ENCODE measurements at places on chromosomes 6 and 20. TPM values are rescaled to one million over a fixed set of nuclear protein-coding genes. Genes with fewer than 3 reads are reported as not detected.
A peak's percentile ranks its signal among the peaks of the same experiment; 100 is the strongest.

DNA sequence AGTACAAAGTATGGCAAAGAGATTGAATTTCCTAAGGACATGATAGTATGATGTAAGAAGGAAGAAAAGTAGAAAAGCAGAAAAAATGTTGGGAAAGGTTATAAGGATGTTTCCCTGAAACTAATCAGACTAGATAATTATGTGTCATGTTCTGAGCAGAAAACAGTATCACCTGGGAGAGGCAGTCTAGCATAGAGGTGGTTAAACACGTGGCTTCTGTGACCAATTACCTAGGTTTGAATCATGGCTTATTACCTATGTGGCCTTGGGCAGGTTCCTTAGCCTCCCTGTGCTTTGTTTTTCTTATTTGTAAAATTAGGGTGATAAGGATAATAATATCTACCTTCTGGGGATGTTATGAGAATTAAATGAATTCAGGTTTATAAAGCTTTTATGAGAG lies 38.0 kb downstream of the SCGN start:
- no peaks in the 10 kb centered on the region for H3K4me1 ChIP-seq
- no peaks in the 10 kb centered on the region for H3K36me3 ChIP-seq

Gene SIM1
- not detected for total RNA-seq

- H3K27ac ChIP-seq: no peak overlapping the region
- no peaks in the 10 kb centered on the region for H3K27me3 ChIP-seq
- no peaks in the 10 kb centered on the region for H3K4me1 ChIP-seq
- no peaks in the 10 kb centered on the region for H3K36me3 ChIP-seq
- H3K4me3 ChIP-seq: no peak overlapping the region
- DNase-seq: no peak
Observed at GRCh38 chr6:168691774-168692173, 250.8 kb downstream of the SMOC2 start.

DNA sequence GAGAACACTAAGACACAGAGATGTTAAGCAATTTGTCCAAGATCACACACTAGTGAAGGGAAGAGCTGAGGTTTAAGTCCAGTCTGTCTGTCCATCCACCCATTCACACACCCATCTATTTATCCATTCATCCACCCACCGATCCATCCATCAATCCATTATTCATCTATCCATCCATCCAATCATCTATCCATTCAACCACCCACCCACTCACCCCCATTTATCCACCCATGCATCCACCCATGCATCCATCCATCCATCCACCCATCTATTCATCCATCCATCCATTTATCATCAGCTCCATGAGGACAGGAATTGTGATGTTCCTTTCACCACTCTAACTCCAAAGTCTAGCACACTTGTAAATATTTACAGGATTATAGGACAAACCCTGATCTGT lies 242.3 kb upstream of the PMEPA1 start:
- no peak overlapping the region for H3K4me3 ChIP-seq
- H3K27me3 ChIP-seq: no peaks in the 10 kb centered on the region
- no peak overlapping the region for H3K27ac ChIP-seq
- H3K36me3 ChIP-seq: no peaks in the 10 kb centered on the region
- H3K4me1 ChIP-seq: no peaks in the 10 kb centered on the region

DNA sequence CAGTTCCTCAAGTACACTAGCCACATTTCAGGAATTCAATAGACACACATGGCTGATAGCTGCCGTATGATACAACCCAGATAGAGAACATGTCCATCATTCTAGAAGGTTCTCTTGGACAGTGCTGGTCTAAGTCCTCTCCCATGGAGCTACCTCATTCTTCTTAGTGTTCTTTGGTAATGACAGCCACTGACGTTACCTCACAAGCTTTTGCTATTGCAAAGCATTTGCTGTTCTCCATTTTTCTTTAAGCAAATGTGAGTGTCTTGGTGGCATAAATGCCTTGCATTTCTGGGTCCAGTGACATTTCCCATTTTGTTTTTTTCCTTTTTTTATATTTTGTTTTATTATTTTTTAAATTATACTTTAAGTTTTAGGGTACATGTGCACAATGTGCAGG lies 8.3 kb upstream of the CEBPB start:
- no peaks in the 10 kb centered on the region for H3K4me1 ChIP-seq
- H3K27me3 ChIP-seq: no peaks in the 10 kb centered on the region
- no peak for DNase-seq
- no peaks in the 10 kb centered on the region for H3K36me3 ChIP-seq
- no peak overlapping the region for H3K27ac ChIP-seq

GRCh38 chr20:62193079-62194025 lies 10.5 kb downstream of the MTG2 start:
- no peaks in the 10 kb centered on the region for H3K27me3 ChIP-seq
- H3K4me1 ChIP-seq: no peaks in the 10 kb centered on the region
- no peak for DNase-seq

DNA sequence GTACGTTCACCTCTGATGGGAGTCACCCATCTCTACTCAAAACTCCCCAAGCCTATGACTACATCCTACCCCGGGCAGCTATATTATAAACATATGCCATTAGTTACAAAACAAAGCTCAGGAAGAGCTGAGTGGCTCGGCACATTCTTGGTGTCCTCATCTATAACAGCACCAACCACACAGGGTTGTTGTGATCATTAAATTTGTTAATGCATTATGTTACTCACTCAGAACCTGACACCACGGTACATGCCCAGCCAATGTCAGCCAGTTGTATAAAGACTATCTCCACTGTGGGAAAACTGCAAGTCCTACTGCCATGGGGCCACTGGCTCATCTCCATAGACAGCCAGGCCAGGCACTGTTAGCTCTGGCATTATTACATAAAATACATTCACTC lies 7.7 kb downstream of the CDK5RAP1 start:
- H3K4me1 ChIP-seq: no peaks in the 10 kb centered on the region
- H3K4me3 ChIP-seq: no peak overlapping the region
- H3K27me3 ChIP-seq: no peaks in the 10 kb centered on the region
- DNase-seq: no peak
- H3K36me3 ChIP-seq: no peaks in the 10 kb centered on the region

DNA sequence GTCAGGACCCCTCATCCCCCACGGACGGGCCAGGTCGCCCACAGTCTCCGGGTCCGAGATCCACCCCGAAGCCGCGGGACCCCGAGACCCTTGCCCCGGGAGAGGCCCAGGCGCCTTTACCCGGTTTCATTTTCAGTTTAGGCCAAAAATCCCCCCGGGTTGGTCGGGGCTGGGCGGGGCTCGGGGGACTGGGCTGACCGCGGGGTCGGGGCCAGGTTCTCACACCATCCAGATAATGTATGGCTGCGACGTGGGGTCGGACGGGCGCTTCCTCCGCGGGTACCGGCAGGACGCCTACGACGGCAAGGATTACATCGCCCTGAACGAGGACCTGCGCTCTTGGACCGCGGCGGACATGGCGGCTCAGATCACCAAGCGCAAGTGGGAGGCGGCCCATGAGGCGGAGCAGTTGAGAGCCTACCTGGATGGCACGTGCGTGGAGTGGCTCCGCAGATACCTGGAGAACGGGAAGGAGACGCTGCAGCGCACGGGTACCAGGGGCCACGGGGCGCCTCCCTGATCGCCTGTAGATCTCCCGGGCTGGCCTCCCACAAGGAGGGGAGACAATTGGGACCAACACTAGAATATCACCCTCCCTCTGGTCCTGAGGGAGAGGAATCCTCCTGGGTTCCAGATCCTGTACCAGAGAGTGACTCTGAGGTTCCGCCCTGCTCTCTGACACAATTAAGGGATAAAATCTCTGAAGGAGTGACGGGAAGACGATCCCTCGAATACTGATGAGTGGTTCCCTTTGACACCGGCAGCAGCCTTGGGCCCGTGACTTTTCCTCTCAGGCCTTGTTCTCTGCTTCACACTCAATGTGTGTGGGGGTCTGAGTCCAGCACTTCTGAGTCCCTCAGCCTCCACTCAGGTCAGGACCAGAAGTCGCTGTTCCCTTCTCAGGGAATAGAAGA lies 978 bp downstream of the HLA-A start:
- H3K36me3 ChIP-seq: no peaks in the 10 kb centered on the region
- H3K27me3 ChIP-seq: no peaks in the 10 kb centered on the region
- H3K4me3 ChIP-seq: peak overlapping the region; percentile 84
- peak overlapping the region; percentile 97 for H3K27ac ChIP-seq
- no peak for DNase-seq
- H3K4me1 ChIP-seq: no peaks in the 10 kb centered on the region

DNA sequence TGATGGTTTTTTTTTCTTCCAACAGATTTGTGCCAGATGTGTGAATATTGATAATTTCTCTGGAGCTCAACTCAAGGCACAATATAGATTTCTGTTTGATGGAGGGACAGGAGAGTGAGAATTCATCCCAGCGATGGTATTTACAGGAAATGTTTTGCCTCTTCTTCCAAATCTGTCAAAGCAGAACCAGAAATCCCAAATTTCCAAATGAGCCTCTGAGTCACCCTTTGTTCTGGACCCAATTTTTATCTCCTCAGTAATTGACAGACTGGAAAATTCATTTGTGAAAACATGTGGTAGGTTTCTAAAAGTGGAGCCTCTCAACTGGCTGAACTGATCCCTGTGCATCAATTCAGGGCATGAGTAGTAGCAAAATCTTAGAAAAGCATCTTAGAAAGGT lies 223.2 kb upstream of the TSHZ2 start:
- H3K4me1 ChIP-seq: no peaks in the 10 kb centered on the region
- no peaks in the 10 kb centered on the region for H3K27me3 ChIP-seq
- no peaks in the 10 kb centered on the region for H3K36me3 ChIP-seq
- H3K27ac ChIP-seq: peak overlapping the region; percentile 17

GRCh38 chr20:45933266-45934045 lies 1.0 kb upstream of the PCIF1 start:
- H3K27me3 ChIP-seq: no peaks in the 10 kb centered on the region
- peaks cover 3% of the 10 kb centered on the region for H3K4me1 ChIP-seq
- DNase-seq: peak; percentile 74
- no peaks in the 10 kb centered on the region for H3K36me3 ChIP-seq

Gene EMILIN3
- 53.0 TPM for total RNA-seq

- no peaks in the 10 kb centered on the region for H3K27me3 ChIP-seq
- no peak overlapping the region for H3K4me3 ChIP-seq
- H3K27ac ChIP-seq: no peak overlapping the region
- DNase-seq: no peak
- H3K4me1 ChIP-seq: no peaks in the 10 kb centered on the region
- H3K36me3 ChIP-seq: no peaks in the 10 kb centered on the region
Observed at GRCh38 chr6:24069526-24069925, 56.5 kb upstream of the NRSN1 start.

Gene RSPO4
- total RNA-seq: 0.67 TPM

Gene FYN
- total RNA-seq: 208 TPM

DNA sequence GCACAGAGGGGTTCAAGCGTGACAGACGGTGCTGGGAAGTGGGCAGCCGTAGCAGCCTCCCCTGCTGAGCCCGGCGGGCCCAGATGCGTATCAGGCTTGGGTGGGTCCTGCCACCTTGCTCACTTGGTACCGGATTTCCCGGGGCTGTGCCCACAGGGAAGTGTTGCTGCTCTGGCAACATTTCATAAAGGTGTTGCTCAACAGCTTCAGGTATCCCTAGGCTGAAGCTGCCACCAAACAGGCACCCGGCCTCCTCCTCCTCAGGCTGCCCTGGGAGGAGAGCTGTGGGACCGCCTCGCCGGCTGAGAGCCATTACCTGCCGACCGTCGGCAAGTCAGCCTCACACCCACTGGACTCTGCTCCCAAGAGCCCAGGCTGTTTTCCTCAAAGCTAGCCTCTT lies 11.5 kb downstream of the PSMG4 start:
- H3K36me3 ChIP-seq: no peaks in the 10 kb centered on the region
- no peak for DNase-seq
- no peaks in the 10 kb centered on the region for H3K27me3 ChIP-seq
- H3K4me3 ChIP-seq: no peak overlapping the region
- H3K27ac ChIP-seq: no peak overlapping the region
- H3K4me1 ChIP-seq: no peaks in the 10 kb centered on the region

Gene XKR7
- 0.14 TPM for total RNA-seq

Data from uterus (tissue), 4 donors.